ENCODE measurements at places on chromosomes 16 and 17.

GRCh38 chr16:18832613-18833012 is 31.3 kb upstream of the ARL6IP1 start:
- DNase-seq = no peak

GRCh38 chr17:65548269-65548969 is 13.0 kb downstream of the AXIN2 start:
- no peak for DNase-seq

- DNase-seq = no peak
Measured at GRCh38 chr17:688100-688989, 26.3 kb downstream of the VPS53 start.

DNA sequence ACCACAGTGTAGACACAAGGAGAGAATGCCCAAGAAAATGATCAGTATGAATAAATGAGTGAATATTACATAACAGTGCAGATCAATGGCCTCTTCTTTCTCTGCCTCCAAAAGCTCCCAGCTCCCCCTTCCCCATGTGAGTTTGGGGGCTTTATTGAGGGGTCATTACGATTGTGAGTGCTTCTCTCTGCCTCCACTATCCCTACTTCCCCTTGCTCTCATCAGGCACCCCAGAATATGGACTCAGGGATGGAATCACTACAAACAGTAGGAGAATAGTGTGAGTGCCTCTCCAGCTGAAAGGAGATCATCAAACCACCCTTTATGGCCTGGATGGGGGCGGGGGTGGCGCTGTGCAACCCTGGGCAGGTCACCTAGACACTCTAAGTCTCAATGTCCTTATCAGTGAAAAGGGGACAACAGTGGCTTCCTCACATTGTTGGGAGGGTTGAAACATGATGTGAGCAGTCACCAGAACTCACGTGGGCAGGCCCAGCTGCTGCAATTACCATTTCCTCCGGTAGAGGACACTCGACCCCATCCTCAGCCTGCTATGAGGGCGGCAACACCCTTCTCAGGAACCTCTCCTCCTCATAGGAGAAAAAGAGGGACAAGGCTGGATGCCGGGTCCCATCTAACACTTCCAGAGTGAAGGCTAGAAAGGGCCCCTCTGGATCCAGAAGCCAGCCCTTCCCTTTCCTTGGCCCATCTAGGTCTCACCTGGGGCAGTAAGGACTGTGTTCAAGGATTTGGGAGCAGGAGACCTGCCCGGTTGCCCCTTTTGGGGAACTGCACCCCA is 2.1 kb upstream of the EPOP start:
- DNase-seq = peak; percentile 90

DNA sequence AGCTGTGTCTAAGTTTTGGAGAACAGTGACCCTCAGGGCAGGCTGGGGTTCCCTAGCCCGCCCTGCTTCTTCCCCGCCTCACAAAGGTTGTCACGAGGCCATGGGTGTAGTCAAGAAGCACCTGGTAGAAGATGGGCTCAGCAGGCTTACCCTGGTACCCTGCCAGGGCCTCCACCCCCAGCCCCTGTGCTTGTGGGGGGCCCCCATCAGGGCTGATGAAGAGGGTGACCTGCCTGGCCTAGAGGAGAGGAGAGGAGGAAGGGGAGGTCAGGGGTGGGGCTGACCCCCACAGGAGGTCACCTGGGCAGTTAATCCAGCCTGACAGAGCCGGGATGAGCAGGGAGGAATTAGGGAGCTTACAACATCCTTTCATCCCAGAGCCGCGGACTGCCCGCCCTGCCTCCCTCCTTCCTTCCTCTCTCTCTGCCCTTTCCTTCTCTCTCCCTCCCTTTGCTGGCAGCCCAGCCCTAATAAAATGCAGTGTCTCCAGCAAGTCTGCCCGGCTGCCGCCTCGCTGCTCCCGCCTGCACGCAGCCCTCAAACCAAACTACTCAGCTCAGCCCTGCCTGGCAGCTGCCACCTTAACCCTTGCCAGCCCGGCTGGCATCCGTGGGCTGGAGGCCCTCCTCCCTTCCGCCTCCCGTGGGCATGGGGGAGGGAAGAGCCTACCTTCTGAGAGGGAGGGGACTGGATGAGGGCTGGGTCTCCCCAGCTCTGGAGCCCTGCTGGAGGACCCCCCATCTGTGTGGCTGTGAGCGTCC is 7.2 kb downstream of the DLX3 start:
- DNase-seq = no peak

DNA sequence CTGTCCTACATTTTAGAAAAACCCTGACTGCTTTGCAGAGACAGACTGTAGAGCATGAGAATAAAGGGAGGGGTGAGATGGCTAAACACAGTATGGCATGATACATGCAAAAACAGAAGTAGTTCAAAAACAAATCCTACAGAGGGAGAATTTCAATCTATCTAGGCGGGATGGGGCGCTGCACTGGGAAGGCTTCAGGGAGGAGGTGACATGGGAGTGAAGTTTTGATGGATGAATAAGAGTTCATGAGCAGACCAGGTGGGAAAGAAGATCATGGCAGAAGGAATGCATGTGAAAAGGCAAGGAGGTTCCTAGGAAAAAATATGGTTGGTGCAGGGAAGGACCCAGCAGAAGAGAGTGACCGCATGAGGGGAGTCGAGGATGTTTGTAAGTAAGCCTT is 19.2 kb downstream of the HS3ST3B1 start:
- DNase-seq = no peak

DNA sequence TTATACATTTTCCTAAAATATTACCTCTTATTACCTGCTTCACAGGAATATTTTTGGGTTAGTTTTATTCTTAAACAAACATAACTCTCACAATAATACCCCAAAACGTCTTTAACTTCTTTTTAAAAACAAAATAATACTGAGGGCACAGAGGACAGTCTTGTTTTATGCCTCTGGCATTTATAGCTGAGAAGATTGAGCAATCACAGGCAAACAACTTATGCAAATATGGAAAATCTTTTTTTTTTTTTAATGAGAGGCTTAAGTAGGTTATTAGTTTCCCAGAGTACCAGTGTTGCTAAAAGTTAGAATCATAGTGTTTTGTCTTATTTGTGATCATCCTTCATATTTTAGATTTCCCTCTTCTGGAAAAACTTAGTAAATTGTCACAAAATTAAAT is 195.0 kb downstream of the FTO start:
- no peak for DNase-seq

GRCh38 chr16:51651061-51651466 is 500.0 kb upstream of the SALL1 start:
- DNase-seq = no peak

DNA sequence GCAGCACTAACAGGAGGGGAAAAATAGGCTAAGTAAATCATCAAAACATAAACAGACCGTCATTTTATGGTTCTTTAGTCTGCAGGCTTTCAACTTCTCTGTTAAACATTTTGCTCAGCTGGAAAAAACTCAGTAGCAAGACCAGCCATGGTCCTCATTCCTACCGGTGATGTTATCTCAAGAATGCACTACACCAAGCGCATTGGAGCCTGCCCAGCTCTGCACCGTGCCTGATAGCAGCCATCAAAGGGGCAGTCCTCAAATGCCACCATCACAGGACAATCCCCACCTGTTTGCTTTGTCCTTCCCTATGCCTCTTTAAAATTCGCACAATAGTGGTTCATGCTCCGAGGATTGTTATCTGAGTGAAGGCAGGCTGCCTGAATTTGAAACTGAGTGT is 181.5 kb upstream of the MON1B start:
- DNase-seq = no peak

DNA sequence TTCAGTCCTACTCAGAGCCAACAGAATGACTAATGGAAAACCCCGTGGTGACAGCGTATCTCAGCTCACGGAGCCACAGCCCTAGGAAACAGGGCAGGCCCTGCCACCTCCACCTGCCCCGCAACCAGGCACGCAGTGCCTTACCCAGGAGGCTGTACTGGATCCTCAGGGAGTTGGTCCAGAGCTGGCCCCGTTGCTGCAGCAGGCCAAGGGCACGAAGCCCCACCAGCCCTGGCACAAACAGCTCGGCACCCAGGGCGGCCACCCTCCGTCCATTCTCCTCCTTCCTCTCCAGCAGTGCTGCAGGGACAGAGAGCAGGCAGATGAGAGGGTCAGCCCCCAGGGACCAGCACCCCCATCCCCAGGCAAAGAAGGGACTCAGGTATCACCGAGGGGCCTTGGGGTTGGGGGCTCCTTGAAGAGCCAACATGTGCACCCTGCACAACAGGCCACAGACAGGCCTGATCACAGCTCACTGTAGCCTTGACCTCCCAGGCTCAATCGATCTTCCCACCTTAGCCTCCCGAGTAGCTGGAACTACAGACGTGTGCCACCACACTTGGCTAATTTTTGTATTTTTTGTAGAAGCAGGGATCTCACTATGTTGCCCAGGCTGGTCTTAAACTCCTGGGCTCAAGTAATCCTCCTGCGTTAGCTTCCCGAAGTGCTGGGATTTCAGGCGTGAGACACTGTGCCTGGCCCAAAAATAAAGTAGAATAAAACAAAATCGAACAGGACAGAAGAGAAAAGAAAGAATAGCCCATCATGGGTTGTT is 115.7 kb downstream of the RMI2 start:
- DNase-seq = no peak

GRCh38 chr17:49076573-49077384 is 55.8 kb upstream of the B4GALNT2 start:
- DNase-seq = no peak

DNA sequence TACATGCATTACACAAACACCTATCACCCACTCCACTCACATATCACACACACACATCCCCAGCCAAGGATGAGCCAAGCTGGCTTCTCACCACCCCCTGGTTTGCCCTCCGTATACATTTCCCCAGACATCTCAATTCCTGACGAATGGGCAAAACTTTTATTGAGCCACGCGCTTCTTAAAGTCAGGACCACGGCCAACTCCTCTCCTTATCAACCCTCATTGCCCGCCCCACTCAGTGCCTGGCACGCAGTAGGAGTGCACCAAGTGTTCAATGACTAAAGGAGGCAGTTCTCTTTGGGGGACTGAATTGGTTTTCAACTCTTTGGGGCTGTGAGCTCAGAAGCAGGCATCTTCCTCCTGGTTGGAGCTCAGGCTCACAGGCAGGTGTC is 22.5 kb upstream of the C16orf78 start:
- DNase-seq = no peak

DNA sequence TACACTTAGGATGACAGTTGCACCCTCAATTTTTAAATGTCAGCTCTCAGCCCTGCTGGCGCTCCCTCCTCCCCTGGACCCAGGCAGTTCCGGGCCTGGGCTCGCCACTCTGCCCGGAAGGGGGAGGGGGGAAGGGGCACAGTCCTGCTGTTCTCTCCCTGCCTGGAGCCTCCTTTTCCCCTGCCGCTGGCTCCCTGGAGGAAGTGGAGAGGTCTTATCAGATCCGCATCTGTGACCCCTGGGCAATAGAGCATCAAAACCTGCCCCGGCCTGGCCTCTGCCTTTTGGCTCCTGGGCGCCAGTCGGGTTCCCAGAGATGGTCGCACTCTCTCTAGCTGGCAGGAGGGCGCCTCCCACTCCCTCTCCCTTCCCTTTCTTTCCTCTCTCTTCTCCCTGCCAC is 149.3 kb downstream of the IRF8 start:
- DNase-seq = no peak

GRCh38 chr16:66670691-66671388 is 25.7 kb downstream of the CMTM4 start:
- DNase-seq = no peak

GRCh38 chr17:57636274-57636673 is 108.8 kb downstream of the CCDC182 start:
- no peak for DNase-seq

DNA sequence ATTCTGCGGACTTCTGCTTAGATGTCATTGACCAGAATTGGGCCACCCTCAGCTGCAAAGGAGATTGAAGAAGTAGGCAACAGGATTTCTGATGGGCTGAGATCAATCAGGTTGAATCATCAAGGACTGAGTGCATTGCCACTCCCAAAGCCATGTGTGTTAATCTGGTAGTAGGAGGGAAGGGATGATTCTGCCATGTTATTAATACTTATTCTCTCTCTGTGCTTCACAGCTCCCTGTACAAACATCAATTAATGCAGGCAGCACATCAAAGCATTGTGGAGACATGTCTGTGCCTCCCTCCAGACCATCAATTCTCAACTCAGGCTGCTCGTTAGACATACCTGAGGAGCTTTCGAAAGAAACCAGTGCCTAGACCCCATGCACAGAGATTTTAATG is 11.6 kb downstream of the LRRC3C start:
- DNase-seq = no peak

GRCh38 chr16:69924041-69924775 is 26.9 kb upstream of the CLEC18A start:
- DNase-seq = no peak

GRCh38 chr16:15759070-15759469 is 97.8 kb downstream of the MYH11 start:
- DNase-seq = no peak

GRCh38 chr16:50863644-50864144 is 121.8 kb downstream of the CYLD start:
- DNase-seq = no peak

GRCh38 chr16:25014500-25015147 is 545 bp downstream of the ARHGAP17 start:
- peak; percentile 63 for DNase-seq

- DNase-seq = no peak
Measured at GRCh38 chr17:37220607-37220953, 155.2 kb upstream of the C17orf78 start.

DNA sequence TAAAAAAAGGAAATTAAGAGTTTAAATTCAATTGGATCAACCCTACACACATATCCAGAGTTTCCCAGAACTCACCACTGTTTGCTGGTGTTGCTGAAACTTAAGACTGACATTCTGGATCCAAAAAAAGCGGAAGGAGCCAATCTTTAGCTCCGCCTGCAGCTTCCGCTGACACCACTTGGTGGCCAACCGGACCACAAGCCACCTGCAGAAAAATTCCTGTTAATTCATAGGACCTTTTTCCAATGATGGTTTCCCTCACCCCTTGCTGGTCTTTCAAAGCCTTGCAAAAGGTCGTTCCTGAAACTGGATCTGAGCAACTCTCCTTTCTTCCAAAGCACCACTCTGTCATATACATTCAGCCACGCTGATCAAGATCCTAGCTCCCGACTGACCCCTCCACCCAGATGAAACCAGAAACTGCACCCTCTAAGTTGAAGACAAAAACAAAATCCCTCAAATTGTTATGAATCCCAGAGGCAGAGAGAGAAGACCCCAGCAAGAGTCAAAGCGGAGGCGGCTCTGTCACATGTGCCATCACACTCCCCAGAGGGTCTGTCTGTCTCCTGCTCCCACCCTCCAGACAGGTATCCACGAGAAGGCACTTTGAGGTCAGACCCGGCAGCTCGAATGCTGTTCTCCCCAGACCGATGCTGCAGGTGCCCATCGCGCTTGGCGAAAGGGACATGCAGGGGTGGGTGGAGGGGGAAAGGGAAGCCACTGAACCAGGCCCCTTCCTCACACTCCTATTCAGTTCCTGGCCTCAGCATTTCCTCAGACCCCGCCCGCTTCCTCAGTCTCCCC is 773 bp downstream of the BLTP2 start:
- DNase-seq = peak; percentile 63

- DNase-seq = no peak
Measured at GRCh38 chr16:75921281-75921680, 195.0 kb upstream of the CPHXL start.

Measured in Right ventricle myocardium superior (tissue), 1 donor.